ENCODE measurements at places on chromosomes 6 and 20.

DNA sequence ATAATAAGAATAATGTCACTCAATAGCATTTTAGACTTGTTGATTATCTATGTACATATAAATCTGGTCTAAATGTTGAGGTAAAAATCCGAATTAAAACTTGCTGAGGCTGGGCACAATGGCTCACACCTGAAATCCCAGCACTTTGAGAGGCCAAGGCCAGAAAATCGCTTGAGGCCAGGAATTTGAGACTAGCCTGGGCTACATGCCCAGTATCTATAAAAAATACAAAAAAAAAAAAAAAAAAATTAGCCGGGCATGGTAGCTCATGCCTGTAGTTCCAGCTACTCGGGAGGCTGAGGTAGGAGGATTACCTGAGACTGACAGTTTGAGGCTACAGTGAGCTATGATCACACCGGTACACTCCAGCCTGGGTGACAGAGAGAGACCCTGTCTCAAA lies 34.2 kb upstream of the SUPT3H start:
- no peak for DNase-seq

DNA sequence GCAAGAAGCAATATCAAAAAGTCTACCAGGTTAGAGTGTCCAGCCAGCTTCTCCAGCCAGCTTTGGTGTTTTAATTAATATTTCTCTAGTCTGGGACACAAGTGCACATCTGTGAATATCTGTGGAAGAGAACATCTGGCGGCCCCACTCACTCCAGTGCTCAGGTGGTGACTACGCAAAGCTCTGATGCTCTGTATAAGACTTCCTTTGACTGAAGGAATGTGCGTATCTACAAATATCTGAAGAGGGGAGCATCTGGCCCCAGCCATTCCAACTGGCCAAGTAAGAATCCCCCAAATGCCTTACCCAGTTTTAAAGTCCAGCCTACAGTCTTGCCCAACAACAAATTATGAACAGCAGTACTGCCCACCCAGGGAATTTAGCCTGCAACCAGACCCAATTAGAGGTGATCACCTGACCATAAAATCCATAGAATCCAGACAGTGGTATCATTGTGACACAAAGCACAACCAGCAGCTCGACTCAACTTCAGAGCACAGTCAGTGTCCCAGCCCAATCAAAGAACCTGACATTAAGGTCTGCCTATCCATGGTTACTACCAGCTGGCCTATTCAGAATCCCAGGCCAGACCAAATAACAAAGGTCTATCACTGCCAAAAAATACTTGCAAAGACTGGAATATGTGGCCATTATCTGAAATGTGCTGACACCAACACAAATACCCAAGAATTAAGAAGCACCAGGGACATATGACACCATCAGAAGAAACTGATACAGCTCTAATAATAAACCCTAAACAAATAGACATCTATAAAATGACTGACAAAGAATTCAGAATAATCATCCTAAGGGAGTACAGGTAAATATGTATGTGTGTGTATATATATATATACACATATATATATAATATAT lies 76.1 kb upstream of the MANEA start:
- no peak for DNase-seq

DNA sequence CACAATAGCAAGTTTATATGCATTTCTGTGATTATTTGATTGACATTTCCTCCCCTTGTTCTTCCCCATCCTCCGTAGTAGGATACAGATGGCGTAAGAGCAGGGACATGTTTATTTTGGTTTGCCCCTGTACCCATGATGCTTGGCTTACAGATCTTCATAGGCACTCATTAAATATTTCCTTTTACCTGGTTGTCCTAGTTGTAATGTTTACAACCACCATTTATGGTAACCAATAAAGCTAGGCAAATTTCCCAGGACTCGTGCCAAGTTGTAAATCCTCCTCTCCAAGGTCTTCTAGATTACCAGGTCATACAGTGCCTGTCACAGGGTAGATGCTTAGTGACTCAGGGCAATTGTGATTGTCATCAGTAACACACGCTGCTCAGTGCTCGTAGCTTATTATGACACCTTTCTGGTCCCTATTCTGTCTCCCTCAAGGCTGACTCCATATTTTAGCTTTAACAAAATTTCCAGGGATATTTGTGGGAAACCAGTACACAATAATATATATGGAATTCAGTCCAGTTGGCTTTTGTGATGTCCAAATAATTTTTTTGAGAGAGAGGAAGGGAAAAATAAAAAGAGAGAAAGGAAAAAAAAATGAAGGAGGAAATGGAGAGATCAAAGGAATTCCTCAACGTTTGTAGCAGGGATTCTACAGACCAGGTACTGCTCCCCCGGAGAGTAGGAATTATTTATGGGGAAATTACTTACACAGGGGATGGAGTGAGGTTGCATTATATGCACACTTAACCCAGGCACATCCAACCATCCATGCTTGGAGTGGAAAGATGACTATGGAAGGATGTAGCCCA lies 24.6 kb downstream of the CYP24A1 start:
- no peak for DNase-seq

- DNase-seq = no peak
Measured at GRCh38 chr6:72825315-72825911, 203.5 kb downstream of the KCNQ5 start.

- no peak for DNase-seq
Measured at GRCh38 chr6:8499540-8499939, 64.2 kb upstream of the SLC35B3 start.

DNA sequence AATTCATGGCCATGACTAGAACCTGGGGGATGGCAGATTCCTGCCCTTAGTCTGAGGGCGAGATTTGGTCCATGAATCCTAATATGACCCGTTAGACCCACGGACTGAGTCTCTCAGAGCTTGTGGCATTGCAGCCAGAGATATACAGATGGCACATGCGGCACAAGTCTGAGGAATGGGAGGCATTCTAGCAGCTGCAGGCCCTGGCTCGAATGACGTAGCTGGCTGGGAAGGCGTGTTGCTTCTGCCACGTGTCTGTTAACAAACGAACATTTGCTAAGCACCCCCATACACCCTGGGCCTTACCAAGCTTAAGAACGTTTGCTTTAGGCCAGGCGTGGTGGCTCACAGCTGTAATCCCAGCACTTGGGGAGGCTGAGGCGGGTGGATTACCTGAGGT lies 68.0 kb downstream of the CD164 start:
- no peak for DNase-seq

DNA sequence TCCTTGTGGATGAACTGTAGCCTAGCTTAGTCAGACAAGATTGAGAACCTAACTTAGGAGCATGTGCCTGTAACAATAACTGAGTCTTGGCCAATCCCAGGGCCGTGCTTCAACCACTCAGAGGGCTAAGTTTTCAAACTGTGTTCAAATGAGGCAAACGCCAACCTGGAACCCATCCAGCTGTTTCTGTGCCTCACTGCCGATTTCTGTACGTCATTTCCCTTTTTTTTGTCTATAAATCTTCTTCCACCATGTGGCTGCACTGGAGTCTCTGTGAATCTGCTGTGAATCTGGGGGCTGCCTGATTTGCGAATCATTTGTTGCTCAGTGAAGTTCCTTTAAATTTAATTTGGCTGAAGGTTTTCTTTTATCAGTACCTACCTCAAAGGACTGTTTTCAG lies 115.0 kb upstream of the CHD6 start:
- DNase-seq = no peak

- no peak for DNase-seq
Measured at GRCh38 chr20:42484335-42484734, 705.4 kb downstream of the PTPRT start.

- no peak for DNase-seq
Measured at GRCh38 chr20:57163041-57163440, 103.4 kb downstream of the BMP7 start.

DNA sequence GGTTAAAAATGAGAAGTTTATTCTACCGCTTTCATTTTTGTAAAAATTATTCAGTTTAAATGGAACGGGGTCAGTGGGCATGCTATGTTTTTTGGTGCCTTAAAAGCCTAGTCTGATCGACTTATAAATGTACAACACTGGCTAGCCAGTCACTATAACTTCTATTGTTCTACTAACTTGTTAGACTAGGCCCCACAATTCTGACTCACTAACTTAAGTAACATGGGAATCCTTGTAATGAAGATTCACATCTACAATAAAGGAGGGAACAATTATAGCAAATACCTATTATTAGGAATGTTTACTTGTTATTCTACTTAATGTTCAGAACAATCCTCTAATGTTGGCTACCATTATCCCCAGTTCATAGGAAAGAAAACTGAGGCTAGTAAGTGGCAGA lies 28.5 kb downstream of the REPS1 start:
- no peak for DNase-seq

Data from hypothalamus (tissue), 51 donors.